NK-92 treated with Interleukin-12 subunit alpha and Interleukin-12 subunit beta, amount 100 ng/mL, for 24 hours (cell line): ENCODE measurements at places on chromosomes 2 and 18.

DNA sequence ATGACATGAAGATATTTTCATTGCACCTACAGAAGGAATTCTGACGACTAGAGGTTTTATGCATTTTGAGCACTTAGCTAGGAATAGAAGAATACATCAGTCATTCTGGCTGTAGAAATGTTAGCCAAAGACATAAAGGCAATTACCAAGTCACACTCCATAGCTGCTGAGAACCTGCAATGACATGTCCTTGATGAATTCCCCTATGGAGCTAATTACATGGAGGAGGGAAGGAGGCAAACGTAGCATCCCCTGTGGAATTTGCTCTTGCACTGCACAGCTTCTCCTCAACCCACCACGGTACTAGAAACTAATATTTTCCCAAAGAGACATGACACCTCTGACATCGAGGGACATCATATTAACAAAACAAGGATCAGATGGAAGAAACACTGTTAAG, 174.0 kb upstream of the SESTD1 start:
- DNase-seq = no peak

DNA sequence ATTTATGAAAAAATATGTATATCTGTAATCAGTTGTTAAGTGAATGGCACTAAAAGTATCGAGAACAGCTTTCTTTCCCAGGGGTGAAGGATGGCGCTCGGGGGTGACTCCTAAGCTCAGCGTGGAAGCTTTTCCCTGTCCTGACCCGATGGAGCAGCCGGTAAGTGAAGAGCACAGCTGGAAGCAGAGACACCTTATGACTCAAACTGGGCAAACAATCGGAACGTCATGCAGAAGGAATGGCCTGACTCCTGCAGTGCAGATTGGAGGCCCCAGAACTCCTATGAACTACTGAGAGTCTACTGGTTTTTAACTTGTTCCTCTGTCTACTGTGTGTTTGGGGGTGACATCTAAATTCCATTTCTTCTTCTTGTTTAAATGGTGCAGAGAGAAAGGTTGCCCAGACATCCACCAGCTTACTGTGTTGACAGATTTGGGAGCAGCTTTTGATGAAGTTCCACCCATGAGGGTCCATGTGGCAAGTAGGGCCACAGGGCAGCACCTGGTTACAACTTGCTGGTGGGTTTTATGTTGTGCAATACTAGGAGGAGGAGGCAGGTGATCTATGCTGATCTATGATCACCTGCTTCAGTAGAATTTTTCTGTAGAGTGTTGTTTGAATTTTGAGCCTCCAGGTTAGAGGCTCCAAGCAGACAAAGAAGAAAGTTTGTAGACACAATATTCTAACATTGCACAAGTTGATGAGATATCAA, 52.8 kb upstream of the TMEM182 start:
- DNase-seq = no peak

GRCh38 chr2:215420471-215420935, 15.4 kb downstream of the FN1 start:
- DNase-seq = no peak

- no peak for DNase-seq
These were observed 135.6 kb downstream of the ARHGAP15 start for GRCh38 chr2:143264851-143265250.
